HL-60 (cell line): ENCODE measurements at places on chromosomes 4 and X.
A peak's percentile ranks its signal among the peaks of the same experiment; 100 is the strongest.

DNA sequence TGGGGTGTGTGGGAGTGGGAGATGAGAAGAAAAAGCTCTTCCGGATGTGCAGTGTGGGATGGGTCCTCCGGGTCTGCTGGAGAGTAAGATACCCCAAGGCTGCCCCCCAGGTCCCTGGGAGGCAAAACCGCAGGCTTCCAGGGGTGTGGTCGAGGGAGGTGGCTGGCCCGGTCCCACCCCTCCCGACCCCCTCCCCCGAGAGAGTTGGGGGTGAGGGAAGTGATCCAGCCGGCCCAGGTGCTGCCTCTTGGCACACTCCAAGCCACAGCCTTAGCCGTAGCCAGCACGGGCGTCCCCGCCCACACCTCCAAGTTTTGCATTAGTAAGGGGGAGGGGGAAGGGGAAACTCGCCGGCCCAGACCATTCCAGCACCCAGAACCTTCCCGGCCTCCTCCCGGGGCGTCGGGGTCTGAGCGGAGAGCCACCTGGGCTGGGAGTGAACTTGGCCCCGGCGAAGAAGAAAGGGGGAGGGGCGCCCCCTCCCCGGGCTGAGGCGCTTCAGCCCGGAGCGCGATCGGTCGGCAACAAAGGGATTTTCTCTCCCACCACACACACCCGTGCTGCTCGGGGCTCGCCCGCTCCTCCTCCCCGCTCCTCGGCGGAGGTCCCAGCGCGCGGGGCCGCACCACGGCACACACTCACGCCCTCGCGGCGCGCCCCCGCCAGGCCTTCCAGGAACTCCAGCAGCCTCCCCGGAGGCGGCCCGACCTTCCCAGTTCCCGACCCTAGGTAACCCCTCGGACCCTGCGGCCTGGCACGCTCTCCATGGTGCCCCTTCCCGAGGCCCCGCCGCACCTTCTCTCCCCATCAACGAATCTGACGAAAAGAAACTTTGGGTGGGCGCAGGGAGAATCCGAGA is 14.4 kb downstream of the BCOR start:
- DNase-seq, result peak; percentile 66

GRCh38 chr4:72546456-72546855 is 22.6 kb downstream of the ADAMTS3 start:
- DNase-seq, result no peak

- no peak for DNase-seq
Measured at GRCh38 chr4:10173037-10173753, 56.6 kb upstream of the WDR1 start.

DNA sequence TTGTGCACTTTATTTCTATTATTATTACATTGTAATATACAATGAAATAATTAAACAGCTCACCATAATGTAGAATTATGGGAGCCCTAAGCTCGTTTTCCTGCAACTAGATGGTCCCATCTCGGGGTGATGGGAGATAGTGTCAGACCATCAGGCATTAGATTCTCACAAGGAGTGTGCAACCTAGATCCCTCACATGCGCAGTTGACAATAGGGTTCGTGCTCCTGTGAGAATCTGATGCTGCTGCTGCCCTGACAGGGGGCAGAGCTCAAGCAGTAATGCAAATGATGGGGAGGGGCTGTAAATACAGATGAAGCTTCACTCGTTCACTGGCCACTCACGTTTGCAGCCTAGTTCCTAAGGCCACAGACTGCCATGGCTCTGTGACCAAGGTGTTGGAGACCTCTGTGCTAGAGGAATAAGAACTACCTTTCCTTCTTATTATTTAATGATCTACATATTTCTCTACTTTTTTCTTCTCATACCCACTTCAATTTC is 492.9 kb upstream of the INTU start:
- DNase-seq, result no peak

DNA sequence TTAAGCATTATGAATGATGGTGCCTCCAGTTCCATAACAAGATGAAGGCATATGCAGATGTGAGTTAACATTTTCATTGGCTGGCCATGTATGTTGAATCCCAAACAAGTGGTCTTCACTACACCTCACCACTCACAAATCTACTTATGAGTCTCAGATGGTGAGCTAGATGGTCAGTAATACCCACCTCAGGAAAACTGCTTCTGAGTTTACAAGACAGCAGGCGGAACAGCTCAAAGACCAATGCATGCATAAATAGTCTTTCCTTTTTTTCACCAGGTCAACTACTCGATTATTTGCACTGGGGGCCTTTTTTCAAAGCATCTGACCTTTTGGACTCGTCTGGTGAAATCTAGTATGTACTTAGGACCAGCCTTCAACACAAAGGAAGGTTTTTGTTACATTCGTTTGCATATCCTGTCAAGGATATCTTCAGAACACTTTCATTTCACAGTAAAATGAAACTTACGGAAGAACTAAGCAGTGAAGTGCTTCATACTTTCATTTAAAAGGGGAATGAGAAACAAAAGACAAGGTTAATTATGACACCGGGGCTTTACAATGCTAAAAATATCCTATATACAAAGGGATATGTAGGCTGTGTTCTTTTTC is 23.1 kb upstream of the TLR7 start:
- no peak for DNase-seq

- no peak for DNase-seq
Measured at GRCh38 chr4:69718396-69719271, 41.8 kb downstream of the SULT1B1 start.

DNA sequence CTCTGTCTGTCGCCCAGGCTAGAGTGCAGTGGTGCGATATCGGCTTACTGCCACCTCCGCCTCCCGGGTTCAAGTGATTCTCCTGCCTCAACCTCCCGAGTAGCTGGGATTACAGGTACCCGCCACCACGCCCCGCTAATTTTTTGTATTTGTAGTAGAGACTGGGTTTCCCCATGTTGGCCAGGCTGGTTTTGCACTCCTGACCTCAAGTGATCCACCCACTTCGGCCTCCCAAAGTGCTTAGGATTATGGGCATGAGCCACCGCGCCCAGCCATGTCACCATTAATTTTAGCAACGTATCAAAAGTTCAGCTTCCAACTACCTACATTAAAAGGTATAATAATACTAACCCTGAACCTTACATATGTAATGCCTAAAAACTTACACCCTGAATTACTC is 940 bp upstream of the UTP3 start:
- no peak for DNase-seq

DNA sequence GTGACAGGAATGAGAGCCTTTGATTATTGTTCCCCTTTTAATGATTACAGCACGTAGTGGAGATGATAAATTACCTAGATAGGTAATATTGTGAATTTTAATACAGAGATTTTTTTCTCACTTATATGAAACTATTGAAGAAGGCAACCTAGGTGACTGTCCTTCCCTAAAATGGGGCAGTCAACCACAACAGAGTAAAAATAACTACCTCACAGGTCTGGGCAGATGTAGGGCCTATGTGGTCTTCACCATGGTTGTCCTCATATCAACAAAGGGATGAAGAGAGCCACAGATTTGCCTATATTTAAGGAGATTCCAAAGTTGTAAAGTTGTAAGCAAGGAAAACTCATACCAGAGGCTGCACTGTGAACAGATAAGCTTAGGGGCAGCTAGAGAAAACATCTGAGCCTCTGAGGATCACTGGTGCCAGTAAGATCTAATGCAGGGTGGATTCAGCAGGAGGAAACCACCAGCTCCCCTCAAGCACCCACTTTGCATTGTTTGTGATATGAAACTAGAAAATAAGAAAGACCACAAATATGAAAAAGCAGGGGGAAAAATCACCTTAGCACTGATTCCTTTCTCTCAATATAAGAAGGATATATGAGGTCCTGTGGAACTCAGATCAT is 547.9 kb upstream of the GALNTL6 start:
- DNase-seq, result no peak

- peak; percentile 9 for DNase-seq
Measured at GRCh38 chr4:122539861-122540465, 80.9 kb downstream of the IL21 start.

- DNase-seq, result no peak
Measured at GRCh38 chr4:109875106-109875505, 27.2 kb downstream of the LRIT3 start.

DNA sequence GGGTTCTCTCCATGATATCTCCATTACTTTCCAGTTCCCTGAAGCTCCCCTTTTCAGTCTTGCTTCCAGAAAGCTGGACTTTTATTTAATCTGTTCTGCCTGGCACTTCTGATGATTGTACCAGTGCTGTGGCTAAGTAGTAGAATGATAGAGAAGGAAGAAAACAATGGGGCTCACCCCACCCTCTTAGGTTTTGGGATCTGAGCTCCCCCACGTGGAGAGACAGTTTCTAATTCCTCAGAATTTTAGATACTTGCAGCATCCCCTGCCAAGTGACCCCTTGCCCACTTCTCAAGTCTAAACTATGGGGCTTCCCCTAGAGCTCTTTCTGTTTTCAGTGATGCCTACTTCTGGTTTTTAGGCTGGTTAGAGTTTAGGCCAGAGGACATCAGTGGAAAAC is 73.9 kb downstream of the GC start:
- no peak for DNase-seq

GRCh38 chr4:88910101-88910500 is 146.9 kb downstream of the FAM13A start:
- DNase-seq, result no peak

DNA sequence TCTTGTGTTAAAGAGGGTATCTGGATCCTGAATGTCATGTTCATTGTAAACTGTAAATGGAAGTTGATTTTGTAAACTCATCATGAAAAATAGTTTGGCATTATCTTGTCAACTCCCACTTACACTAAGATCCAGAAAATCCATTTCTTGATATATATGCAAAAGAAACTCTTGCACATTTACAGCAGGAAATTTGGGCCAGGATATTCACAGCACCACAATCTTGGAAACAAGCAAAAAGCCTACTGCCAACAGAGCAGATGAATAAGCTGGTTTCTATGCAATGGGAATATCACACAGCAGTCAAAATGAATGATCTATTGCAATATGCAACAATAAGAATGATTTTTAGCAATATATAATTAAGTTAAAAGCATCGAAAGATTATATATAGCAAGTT is 8.6 kb downstream of the GABRA4 start:
- DNase-seq, result no peak

DNA sequence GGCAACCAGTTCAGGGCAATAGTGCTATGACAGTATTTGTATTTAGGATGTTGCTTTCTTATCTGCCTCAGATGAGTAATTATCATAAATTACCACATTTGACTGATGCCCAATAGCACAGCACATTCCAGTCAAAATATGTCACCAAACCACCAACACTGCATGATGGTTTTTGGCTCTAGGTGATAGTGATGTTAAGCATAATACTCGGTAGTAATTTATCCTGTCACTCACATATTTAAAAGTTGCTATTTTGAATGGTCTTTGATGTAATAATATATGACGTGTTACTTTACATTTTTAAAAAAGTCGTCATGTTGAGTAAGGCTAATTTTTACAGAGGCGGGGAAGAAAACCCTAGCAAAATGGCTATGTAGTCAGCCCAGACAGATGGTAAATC is 42.5 kb downstream of the UNC5C start:
- no peak for DNase-seq

GRCh38 chr4:168386002-168386401 is 67.5 kb upstream of the DDX60 start:
- no peak for DNase-seq

DNA sequence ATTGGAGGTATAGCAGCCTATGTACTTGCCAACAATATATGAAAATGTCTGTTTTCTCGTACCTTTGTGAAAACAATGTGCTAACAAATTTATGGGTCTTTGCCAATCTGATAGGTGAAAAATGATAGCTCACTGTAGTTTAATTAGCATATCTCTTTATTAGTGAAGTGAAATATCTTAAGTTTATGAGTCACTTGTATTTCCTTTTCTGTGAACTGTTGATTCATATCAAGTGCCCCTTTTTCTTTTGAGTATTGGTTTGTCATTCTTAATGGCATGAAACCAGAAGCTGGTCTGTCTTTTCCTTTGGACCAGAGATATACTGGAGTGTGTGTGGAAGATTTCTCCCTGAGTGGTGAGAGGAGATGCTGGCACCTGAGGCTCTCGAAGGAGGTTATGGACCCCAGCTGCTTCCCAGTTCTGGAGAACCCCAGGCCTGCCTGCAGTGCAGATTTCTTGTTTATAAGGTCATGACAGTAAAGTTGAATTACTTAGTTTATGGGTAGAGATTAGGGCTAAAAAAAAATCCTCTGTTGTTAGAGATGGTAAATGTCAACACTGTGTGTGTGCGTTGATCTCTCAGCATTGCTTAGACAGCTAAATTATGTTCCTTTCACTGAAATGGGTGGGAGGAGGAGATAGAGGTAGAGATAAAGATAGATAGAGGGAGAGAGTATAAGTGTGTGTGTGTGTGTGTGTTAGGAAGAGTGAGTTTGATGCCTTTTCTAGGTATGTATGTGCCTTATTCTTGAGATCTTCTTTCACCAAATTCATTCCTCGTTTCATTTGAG is 89.9 kb downstream of the REPS2 start:
- DNase-seq, result no peak

DNA sequence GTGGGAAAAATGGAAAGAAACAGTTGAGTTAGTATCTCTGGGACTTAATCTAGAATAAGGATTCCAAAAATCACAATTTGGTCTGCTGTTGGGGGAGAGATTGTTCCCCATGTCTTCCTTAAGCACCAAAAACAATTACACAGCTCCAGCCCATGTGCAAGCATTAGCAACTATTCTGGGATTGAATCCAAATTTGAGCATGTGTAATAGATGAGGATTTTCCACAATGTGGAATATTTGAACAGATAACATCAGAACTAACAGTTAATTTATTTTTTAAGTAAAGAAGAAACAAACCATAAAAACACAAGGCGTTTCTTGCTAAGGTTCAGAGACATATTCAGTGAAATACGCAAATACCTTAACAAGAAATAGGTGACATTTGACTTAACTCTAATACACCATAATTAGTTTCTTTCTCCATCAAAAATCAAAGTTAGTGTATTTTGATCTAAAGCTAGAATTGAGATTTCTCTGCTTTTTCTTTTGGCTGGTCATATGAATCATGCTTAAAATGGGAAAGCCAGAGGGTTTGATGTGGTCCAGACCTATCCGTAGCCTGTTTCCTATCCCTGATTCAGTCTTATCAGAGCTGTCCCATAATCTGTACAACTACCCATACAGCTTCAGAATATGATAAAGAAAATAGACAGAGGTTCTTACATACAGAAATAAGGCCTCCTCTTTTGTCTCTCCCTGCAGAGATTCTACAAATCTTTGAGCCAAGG is 413.4 kb downstream of the PACRGL start:
- no peak for DNase-seq

DNA sequence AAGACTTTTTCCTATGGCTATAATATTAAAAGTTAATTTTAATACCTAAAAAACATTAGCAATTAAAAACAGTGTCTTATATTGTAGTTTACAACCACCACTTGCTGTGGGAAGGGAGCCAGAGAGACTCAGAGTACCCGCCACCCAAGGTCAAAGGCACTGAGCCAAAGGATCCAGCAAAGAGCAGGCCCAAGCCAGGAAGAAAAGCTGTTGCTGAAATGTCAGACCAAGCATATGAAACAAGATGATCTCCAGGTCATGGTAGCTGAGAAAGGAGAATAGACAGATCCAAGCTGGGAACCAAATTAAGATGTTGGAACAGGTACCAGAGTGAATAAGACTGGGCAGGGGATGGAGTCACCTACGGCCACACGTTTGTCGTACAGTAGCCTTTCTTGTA is 18.8 kb upstream of the ATOH1 start:
- no peak for DNase-seq

GRCh38 chrX:126342859-126343258 is 176.8 kb upstream of the DCAF12L2 start:
- no peak for DNase-seq

- DNase-seq, result no peak
Measured at GRCh38 chr4:6794189-6794588, 11.7 kb downstream of the KIAA0232 start.
